ENCODE measurements at places on chromosomes 16 and 17.

GRCh38 chr17:78351449-78352006 lies 8.3 kb downstream of the SOCS3 start:
- DNase-seq: peak; percentile 90

GRCh38 chr16:63066552-63066951 lies 1030.3 kb upstream of the CDH8 start:
- no peak for DNase-seq

DNA sequence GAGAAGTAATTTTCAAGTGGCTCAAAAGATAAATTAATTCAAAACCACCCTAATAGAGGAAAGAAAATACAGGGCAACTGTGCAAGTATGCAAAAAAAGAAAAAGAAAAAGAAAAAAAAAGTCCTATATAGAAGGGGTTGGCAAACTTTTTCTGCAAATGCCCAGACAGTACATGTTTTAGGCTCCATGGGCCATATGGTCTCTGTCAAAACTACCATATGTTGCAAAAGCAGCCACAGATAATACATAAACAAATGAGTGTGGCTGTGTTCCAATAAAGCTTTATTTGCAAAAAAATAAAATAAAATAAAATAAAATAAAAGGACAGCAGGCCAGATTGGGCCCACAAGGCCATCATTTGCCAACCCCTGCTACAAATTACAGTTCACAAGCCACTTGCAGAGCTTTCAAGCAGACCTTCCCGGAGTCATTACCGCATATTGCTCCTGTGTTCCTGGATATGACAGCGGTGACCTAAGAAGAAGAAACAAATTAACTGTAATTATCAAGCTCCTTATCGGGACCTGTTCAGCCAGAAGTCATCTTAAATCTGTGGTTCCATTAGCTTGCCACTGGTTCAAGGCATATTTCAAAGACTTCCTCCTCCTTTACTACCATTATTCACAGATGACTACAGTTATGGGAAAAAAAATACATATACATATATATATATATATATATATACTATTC lies 15.9 kb downstream of the ZC3H7A start:
- DNase-seq: no peak

DNA sequence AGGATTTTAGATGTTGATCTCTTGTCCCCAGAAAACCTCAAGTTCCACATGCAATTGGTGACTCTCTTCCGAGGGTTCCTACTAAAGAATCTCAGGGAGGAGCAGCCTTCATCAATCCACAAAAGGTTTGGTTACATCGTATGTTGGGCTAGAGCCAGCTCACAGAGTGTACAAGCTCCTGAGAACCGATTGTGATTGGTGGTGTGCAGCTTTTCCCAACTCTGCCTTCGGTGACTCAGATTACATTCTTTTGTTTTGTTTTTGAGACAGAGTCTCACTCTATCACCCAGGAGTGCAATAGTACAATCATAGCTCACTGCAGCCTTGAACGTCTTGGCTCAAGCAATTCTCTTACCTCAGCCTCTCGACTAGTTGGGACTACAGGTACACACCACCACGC lies 172.4 kb downstream of the PMP22 start:
- DNase-seq: peak; percentile 78

- DNase-seq: no peak
These were observed 76.8 kb downstream of the SEC14L1 start for GRCh38 chr17:77217566-77217965.

DNA sequence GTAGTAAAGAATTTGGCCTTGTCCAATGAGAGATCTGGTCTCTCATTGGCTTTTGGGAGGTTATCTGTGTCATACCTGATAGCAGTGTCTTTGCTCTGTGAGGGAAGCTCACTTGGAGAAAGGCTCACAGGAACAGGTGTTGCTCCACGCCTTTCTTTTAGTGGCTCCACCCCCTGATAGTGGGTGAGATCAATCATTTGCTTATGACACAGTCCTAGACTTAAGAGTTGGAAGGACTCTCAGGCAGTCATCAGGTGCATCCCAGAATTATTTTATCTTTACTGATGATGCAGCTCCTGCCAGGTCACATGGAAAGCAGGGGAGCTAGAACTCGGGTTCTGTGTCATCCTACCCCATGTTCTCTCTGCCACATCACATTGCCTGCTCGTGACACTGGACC lies 59.3 kb downstream of the CENPV start:
- no peak for DNase-seq

DNA sequence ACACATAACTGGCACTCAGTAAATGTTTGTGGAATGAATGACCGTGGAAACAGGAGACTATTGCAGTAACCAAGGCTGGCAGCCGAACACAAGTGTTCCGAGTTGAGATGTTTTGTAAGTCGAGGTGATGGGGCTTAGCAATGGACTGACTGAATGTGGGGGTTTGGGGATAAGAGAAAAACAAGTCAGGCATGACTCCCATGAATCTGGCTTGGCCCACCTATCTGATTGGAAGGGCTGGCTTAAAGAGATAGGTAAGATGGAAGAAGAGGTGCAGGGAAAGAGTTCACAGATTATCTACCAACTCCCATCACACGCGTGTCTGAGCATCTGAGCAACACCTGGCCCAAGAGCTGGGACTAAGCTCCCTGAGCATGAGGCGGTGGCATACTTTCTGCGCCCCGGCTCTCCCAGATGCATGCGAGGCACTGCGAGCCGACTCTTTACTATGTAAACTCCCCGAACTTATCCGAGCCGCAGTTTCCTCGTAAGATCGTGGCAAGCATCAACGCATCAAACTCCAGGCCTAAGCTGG lies 539 bp downstream of the IFT20 start:
- DNase-seq: no peak

DNA sequence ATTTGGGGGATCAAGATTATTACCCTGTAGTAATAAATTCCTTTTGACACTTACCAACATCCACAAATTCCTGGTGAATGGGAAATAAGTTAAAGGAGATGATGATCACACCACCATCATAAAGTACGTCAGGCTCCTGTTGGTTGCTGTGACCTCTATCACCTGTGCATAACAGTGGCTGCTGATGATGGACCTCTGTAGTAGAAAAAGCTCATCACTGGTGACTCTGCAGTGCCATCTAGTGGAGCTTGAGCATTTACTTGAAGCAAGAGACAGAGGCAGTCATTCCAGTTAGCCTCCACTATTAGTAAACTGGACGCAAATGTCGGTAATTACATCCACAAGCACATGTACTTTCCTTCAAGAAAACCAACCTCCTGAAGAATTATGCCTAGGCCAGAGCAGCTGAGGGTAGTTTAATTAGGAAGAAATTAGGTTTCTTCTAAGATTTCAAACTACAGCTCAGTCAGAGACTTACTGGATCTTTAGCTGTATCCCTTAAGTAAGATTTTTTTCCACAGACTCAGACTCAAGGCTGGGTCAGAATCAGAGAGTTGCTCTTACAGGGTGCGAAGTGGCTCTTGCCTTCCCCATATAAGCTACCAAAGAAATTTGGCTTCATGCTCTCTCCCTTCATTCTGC lies 39.3 kb downstream of the CYB561 start:
- peak; percentile 89 for DNase-seq

DNA sequence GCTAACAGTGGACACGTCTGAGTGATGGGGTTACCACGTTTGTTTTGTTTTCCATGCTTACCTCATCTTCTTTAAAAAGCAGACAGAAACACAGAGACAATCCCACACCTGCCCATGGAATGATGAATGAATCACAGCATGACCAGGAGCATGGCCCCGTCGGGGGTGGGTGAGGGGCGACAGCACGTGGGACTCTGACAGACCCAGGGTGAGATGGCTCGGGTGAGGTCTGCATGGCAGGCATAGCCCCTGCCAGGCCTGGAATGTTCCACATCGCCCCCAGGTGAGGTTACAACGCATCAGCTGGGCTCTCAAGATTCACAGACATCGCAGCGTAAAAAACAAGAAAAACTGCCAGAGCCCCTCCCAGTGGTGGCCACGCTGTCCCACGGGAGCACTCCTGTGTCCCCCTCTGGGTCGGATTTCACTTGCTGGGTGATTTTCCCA lies 18.1 kb downstream of the SLC7A5 start:
- DNase-seq: no peak

DNA sequence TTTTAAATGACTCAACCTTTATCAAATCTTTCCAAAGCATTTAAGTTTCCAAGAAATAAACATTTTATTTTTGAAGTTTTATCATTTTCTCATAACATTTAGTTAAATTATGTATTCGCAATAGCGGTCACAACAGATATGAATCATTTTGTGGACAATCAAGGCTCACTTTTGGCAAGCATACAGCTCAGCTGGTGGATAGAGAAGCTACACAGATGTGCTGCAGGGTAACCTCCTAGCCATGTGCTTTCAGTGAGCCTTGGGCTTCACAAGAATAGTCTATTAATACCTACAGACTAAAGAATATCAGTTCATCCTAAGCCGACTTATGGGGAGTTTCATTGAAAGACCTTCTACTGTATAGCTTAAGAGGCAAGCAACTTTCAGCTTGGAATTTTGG lies 144.8 kb downstream of the MRTFB start:
- DNase-seq: no peak

DNA sequence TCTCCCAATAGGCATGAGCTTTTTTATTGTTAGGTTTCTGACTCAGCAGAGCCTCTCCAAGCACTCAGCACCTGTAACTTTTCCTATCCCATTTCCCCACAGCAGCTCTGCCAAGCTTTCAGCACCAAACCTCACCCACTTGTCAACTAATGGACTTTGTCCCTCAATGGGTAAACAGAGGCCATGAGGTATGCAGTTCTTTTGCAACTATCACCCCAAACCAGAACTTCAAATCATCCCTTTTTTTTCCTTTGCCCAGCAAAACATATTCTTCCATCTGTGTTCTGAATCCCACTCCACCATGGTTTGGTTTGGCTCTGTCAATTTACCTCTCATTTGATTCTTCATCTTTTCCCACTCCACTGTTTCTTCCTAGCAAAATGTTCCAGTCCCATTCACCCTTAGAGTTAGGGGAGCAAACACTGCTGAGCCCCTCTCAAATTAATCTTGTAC lies 58.1 kb downstream of the TOX3 start:
- DNase-seq: no peak

DNA sequence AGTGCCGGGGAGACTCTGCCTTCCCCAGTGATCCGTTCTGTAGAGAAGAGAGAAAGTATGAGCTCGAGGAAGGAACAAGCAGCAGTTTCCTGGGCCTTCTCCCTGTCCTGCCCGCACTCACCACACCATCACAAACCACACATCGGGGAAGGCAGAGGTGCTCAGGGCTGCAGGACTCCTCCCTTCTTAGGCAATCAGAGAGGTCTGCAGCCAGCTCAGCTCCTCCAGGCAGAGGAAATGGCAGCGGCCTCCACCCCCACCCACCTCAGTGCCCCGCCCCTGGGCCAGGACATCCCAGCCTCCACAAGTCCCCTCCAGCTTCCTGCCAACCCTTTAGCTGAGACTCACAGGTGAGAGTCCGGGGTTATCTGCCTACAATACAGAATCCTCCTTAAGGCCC lies 2.0 kb downstream of the ZNF319 start:
- DNase-seq: no peak

DNA sequence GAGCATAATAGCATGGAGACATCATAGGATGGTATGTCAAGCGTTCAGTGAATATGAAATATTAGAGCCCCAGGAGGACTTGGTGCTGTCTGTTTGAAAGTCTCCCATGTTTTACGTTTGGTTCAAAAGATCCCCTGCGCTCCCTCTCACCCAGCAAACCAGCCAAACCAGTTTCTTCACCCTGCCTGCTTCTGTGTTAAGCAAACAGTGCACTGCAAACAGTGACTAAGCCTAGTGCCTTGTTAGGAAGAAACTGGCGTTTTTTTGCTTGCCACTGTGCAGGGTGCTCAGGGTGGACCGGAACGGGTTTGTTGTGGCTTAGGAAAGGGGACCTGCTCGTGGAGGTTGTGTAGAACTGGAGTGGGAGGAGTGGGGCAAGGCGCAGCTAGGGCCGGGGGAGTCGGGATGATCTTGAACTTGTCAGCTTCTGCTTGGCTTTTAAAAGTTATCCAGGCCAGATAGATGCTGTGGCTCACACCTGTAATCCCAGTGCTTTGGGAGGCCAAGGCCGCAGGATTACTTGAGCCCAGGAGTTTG lies 7.7 kb downstream of the CDH1 start:
- DNase-seq: no peak

- DNase-seq: no peak
These were observed 9.3 kb downstream of the C16orf78 start for GRCh38 chr16:49382916-49383315.

GRCh38 chr16:46918905-46919792 lies 35.0 kb downstream of the GPT2 start:
- DNase-seq: no peak

- no peak for DNase-seq
These were observed 230.7 kb downstream of the KATNIP start for GRCh38 chr16:27780468-27781194.

DNA sequence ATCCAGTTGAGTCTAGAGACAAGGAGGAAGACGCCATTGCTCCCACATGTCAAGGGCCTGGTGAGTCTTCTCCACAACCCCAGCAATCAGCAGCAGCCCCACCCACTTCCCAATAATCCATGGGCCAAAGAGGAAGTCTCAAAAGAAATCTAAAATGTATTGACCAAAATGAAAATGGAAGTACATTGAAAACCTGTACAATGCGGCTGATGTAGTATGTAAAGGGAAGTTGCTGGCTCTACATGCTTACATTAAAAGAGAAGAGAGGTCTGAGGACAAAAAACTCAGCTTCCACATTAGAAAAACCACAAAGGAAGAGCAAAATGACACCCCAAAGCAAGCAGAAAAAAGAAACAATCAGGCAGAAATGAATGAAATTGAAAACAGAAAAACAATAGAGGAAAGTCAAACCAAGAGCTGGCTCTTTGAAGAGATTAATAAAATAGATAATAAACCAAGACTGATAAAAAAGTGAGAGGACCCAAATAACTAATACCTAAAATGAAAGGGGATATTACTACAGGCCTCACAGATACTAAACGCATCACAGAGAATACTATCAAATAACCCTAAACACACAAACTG lies 100.6 kb upstream of the METRNL start:
- no peak for DNase-seq

GRCh38 chr17:50872710-50873424 lies 6.7 kb upstream of the TOB1 start:
- peak; percentile 35 for DNase-seq

GRCh38 chr16:47158992-47159391 lies 15.2 kb upstream of the NETO2 start:
- no peak for DNase-seq

DNA sequence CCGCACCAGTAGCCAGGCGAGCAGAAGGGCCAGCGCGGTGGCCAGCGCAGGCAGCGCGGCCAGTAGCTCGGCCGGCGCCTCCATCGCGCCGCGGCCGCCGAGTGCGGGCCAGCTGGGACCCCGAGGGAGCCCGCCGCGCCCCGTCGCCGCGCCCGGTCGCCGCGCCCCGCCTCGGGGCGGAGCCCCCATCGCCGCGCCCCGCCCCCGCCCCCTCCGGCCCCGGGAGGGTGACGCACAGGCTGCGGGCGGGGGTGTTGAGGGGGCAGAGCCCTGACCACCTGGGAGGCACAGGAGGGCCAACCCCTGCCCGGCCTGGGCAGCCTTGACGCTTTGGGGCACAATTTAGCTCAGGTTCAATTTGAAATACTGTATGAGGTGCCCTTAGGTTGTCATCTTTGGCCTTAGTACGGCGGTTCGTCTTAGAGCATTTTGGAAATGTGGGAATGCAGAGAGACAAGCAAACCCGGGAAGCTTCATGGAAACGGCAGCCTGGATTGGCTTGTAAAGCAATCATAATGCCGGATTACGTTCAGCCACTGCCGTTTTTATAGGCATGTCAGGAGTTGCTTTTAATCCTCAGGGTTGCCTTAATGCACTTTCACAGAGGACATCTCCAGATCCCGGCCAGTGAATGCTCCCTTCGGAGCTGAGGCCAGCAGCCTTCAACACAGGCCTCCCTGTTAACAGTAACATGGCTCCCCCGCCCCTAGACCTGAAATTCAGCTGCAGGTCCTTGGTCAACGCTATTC lies at the start of gene MXRA7:
TSS of gene MXRA7 (minus strand) at position 103 of the 749 bp plus-strand sequence. CDS start at position 84, 19 bp downstream.
- DNase-seq: peak; percentile 77
